CD4-positive, alpha-beta T cell treated with Interleukin-6 for 4 hours (primary cell): ENCODE measurements at places on chromosomes 11 and 22.

DNA sequence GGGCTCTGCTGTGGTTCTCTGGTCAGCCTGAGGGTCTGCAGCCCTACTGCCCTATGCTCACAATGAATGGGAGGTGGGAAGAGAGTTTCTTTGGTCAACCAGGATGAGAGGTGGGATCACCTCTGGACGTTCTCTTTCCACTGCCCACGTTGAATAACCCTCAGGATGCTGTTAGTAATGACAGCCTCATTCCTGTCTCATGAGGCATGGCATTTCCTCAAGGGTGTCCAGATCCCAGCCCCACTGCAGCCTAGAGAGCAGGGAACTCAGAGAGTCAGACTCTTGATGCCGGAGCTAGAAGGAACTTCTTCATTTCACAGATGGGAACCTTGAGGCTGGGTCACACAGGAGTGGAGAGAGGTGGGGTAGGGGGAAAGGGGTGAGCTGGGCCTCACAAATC is 196.0 kb downstream of the CEP164 start:
- DNase-seq: no peak

- peak; percentile 65 for DNase-seq
Observed at GRCh38 chr11:96257972-96258934, 84.7 kb downstream of the MAML2 start.

- no peak for DNase-seq
Observed at GRCh38 chr11:74532501-74533246, 39.1 kb upstream of the LIPT2 start.

DNA sequence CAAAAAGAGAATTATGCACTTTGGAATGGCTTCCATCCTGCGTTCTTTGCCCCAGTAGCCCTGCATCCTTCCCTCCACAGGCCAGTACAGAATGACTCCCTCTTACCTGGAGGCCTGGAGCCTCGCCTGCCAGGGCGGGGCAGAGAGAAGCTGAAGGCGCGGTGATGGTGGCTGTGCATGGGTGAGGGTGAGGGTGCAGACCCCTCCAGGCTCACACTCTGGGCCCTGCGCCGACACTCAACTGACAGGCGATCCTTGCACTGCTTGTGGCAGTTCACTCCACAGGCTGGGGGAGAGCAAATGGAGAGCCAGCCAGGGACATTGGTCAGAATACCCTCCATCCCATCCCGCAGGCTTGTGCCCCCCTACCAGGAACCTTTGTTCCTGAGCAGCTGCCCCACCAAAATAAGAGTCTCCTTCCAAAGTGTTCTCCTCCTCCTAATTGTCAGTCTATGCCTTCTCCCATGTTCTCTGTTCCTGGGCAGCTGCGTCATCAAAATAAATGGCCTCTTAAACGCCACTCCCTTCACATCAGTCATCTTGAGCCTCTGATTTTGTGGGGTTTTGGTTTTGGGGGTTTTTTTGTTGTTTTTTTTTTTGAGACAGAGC is 5.9 kb upstream of the NRXN2 start:
- DNase-seq: no peak

DNA sequence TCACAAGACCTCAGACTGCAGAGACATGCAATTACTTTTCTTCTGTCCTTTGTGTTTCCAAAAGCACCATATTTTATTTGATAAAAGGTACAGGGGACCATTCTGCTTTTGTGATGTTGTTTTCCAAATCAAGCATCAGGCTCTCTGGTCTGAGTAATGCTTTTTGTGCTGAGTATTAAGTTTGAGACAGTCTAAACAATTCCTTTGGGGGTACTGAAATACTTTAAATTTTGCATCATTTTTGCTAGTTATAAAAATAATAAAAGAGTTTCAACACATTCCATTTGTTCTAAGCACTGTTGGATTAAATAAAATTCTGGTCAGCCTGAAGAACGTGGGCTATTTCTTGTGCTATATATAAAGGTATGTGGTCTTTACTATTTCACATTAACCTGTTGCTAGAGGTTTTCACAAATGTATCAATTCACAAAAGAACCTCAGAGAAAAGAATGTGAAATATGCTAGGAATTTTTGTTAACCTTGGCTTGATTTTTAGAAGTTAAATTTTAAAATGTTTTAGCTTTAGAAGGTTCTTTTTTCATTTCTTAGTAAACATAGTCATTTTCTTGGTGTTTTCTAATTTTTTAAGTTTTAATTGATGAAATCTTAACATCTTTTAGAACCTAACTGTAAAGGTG is 61.6 kb downstream of the C22orf31 start:
- no peak for DNase-seq

GRCh38 chr11:81005595-81005994 is 1564.8 kb upstream of the TENM4 start:
- DNase-seq: no peak

GRCh38 chr11:115670538-115671205 is 166.5 kb upstream of the CADM1 start:
- DNase-seq: no peak

DNA sequence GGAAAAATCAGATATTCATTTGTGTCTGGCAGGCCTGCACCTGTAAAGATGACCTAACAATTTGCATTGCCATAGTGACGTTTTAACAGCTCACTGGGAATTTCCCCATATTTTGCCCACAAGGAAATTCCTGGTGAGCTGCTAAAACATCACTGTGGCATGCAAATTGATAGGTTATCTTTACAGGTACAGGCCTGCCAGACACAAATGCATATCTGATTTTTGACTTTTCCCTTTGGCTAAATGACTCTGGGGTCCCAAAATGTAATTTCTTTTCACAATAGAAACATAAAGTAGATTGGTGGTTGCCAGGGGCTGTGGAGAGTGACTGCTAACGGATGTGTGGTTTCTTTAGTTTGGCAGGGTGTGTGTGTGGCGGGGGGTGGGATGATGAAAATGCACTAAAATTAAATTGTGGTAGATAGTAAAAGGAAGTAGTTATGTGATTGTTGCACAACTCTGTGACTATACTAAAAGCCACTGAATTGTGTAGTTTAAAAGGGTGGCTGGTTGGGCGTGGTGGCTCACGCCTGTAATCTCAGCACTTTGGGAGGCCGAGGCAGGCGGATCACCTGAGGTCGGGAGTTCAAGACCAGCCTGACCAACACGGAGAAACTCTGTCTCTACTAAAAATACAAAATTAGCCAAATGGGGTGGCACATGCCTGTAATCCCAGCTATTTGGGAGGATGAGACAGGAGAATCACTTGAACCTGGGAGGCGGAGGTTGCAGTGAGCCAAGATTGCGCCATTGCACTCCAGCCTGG is 18.5 kb upstream of the FEZ1 start:
- DNase-seq: peak; percentile 51

GRCh38 chr22:43044290-43044712 is 29.4 kb upstream of the PACSIN2 start:
- DNase-seq: no peak

DNA sequence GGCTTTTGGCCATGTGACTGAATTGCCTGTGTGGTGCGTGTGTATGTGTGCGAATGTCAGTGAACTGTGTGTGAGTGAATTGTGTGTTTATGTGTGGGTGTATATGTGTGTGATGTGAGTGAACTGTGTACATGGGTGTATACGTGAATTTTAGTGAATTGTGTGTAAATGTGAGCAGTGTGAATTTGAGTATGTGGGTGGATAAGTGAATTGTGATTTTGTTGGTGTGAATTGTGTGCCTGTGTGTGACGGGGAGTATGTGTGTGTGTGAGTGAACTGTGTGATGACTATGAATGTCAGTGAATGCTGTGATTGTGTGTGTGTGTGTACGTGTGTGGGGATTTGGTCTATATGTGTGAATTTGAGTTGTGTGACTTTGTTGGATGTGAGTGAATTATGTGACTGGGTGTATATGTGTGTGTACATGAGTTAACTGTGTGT is 3.5 kb downstream of the DDTL start:
- DNase-seq: no peak

- no peak for DNase-seq
Observed at GRCh38 chr11:77250881-77251640, 50.4 kb downstream of the GDPD4 start.

GRCh38 chr22:44992166-44992565 is 17.6 kb downstream of the PHF21B start:
- no peak for DNase-seq

DNA sequence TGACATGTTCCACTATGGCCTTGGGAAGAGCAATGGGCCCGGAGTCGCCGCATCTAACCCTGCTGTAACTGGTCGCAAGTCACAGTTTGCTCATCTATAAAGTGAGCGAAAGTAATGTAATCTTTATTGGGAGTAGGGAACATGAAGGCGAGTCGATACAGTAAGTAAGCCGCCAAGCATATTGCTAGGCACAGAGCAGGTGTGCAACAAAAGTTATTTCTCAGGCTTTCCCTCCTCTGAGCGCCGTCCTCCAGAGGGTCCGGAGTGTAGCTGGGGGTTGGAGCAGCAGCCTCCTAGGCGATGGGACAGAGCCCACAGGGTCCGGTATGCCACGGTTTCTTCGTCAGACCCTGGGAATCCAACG is 343 bp upstream of the SPON1 start:
- DNase-seq: no peak

- no peak for DNase-seq
Observed at GRCh38 chr11:123139206-123139605, 55.8 kb downstream of the CLMP start.

- no peak for DNase-seq
Observed at GRCh38 chr11:46100670-46101069, 20.6 kb downstream of the PHF21A start.

DNA sequence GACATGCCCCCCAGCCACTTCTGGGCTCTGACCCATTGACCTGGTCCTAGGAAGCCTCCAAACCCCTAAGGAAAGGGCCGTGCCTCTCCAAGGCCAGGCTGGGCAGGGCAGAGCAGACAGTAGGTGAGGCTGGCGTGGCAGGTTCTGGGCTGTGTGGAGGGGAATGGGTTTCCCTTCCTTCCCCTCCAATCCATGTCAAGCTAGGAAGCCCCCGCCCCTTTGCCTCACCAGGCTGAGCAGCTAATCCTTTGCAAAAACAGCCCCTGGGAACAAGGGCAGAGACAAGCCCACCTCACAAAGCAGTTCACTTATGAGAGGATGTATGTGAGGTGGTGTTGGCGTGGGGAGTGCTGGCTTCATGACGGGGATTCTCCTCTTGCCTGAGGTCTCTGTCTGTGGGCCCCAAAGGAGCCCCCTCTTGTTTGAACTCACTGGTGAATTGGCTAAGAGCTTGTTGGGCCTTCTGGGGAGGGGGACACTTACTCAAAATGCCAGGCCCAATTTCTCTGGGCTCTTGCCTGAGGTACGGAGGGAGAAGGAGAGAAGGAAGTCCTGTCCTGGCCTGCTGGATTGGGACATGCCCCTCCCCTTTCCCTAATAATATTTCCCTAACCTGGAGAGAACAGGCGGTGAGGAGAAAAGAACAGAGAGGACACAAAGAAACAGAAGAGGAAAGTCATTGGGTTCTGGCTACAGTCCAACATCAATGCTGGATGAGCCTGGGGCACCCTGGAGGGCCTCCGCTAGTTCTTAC is 1.6 kb upstream of the TRIM29 start:
- no peak for DNase-seq

DNA sequence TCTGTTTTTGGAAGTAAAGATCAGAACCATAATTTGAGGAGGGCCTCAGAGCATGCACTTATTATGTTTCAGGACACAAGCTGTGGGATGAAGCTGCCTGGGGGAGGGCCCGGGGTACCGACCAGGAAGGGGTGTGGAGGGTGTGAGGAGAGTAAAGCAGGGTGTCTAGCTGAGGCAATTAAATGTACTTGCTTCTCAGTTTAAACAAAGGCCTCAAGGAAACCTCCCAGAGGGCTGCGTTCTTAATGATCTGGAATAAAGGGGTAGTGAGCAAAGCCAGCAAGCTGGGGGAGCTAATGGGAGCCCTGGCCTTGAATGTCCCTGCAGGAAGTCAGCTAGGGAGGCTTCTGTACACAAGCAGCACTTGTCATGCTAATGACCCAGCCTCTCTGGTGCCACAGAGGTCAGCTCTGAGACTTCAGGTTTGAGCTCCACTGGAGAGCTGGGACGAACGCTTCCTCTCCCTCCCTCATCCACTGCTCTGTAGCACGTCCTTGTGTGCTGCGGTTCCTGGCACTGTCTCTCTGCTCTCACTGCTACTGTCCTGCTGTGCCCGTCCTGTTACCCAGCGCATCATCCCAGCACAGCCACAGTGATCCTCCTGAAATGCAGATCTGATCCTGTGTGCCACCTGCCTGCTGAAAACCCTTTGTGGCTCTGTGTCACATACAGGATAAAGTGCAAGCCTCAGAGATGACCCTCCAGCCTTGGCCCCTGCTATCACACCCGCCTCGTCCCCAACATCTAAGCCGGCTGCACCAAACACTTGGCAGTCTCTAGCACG is 159.7 kb downstream of the DBX1 start:
- no peak for DNase-seq

- no peak for DNase-seq
Observed at GRCh38 chr11:46520971-46521745, 72.7 kb downstream of the AMBRA1 start.

DNA sequence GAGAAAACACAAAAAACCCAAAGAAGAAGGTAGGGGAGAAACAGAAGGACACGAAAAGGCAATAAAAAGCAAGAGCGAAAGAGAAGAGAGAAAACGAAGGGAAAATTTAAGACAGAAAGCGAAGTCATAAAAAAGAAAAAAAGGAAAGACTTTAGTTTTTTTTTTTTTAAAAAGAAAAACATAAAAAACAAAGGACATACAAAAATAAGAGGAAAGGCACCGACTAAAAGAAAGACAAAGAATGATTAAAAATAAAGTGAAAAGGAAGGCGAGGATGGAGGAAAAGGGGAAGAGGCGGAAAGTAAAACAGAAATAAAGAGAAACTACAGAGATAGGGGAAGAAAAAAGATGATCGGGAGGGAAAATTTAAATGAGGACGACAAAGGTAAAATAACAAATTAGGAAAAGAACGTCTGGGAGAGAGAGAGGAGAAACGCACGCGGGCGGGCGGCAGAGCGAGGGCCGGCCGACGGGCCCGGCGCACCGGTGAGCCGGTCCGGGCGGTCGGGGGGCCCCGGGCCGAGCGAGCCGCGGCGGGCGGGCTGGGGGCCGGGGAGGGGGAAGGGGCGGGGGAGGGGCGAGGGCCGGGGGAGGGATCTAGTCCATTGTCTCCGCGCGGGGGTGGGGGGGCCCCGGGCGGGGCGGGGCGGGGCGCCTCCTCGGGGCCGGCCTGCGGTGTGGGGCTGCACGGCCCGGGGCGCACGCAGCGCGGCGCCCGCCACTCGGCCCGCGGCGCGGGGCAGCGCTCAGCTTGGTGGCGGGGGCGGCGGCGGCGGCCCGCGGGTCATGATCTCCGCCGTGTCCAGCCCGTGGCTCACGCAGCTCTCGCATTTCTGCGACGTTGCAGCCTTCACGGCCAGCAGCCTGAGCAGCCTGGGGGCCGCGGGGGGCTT is at the start of gene TBX1:
TSS of gene TBX1 (plus strand) at position 721 of the 893 bp plus-strand sequence. CDS start at position 787, 66 bp downstream.
- no peak for DNase-seq

GRCh38 chr11:102521121-102521520 is 9.4 kb downstream of the MMP7 start:
- no peak for DNase-seq

- no peak for DNase-seq
Observed at GRCh38 chr11:103110391-103110790, 1.2 kb downstream of the DYNC2H1 start.

- no peak for DNase-seq
Observed at GRCh38 chr11:119764108-119764868, 35.3 kb upstream of the NECTIN1 start.

- DNase-seq: no peak
Observed at GRCh38 chr22:47589271-47590250, 827.1 kb downstream of the TBC1D22A start.

- no peak for DNase-seq
Observed at GRCh38 chr11:43907028-43907975, 26.7 kb downstream of the ALKBH3 start.
